ENCODE measurements at places on chromosomes 6 and 20. TPM values are rescaled to one million over a fixed set of nuclear protein-coding genes. Genes with fewer than 3 reads are reported as not detected.

Gene SLC4A11
- 0.44 TPM for total RNA-seq

Gene PGC
- total RNA-seq = not detected

Gene COL10A1
- 5.2 TPM for total RNA-seq

Gene HSPA1B
- total RNA-seq = 140 TPM

Gene BMP2
- total RNA-seq = 20.7 TPM

Gene SYCP2
- total RNA-seq = 0.50 TPM

Gene SIRPA
- total RNA-seq = 26.5 TPM

Gene SLC44A4
- not detected for total RNA-seq

Gene SIRPB1
- 1.2 TPM for total RNA-seq

Gene MMUT
- total RNA-seq = 28.7 TPM

Gene SOX18
- 0.29 TPM for total RNA-seq

Gene ECT2L
- not detected for total RNA-seq

Gene SLC52A3
- total RNA-seq = not detected

Gene NFKBIE
- 4.7 TPM for total RNA-seq

Gene SNAP25
- 9.6 TPM for total RNA-seq

Gene HRH3
- total RNA-seq = not detected

Gene MARCKS
- 104 TPM for total RNA-seq

Gene DACT2
- total RNA-seq = not detected

Gene ACTL10
- 3.0 TPM for total RNA-seq

Gene SEC63
- 27.0 TPM for total RNA-seq

Gene TCP11
- 0.15 TPM for total RNA-seq

Gene BNIP5
- not detected for total RNA-seq

Gene PHIP
- total RNA-seq = 19.7 TPM

Gene MRPS10
- 41.5 TPM for total RNA-seq

Gene PNPLA1
- not detected for total RNA-seq

Gene ABHD16B
- total RNA-seq = not detected

Gene ENPP5
- total RNA-seq = 0.17 TPM

Gene TBX18
- 55.7 TPM for total RNA-seq

Gene KCNS1
- total RNA-seq = 0.29 TPM

Gene MYB
- 0.29 TPM for total RNA-seq

Gene COL19A1
- total RNA-seq = not detected

Gene PHACTR1
- 2.3 TPM for total RNA-seq

Gene RIMS1
- under 0.01 TPM for total RNA-seq

Gene CARMIL1
- 35.7 TPM for total RNA-seq

Gene ZNF165
- 0.29 TPM for total RNA-seq

Gene MAVS
- 31.3 TPM for total RNA-seq
